WTC11 (cell line): ENCODE measurements at places on chromosomes 4 and X.

DNA sequence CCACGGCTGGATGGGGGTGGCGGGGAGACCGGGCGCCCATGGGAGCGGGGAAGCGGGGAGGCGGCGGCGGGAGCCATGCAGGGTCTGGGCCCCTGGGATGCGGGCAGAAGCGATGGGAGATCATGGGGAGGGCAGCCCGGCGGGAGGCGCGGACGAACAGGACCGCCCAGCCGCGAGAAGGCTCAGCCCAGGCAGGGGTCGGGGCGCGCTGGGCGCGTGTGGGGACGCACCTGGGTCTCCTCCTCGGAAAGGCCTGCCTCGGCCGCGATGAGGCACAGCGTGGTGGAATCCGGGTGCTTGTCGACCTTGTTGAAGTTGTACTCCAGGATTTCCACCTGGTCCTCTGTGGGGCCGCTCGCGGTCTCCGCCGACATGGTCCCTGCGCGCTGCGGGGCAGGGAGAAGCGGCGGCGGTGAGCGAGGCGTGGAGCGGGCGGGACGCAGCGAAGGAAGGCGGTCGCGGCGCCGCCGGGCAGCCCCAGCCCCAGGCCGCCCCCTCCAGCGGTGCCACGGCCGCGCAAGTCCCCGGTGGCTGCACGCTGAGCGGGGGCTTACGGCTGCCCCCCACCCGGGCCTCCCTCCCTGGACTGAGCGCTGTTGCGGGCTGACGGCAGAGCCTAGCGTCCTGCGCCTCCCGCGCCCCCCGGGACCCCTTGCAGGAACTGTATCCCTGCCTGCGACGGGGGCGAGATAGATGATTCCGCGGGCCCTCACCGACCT lies 25.3 kb downstream of the HOPX start:
- peak; percentile 29 for DNase-seq

- no peak for DNase-seq
Measured at GRCh38 chrX:94655180-94655579, 981.2 kb downstream of the FAM133A start.

DNA sequence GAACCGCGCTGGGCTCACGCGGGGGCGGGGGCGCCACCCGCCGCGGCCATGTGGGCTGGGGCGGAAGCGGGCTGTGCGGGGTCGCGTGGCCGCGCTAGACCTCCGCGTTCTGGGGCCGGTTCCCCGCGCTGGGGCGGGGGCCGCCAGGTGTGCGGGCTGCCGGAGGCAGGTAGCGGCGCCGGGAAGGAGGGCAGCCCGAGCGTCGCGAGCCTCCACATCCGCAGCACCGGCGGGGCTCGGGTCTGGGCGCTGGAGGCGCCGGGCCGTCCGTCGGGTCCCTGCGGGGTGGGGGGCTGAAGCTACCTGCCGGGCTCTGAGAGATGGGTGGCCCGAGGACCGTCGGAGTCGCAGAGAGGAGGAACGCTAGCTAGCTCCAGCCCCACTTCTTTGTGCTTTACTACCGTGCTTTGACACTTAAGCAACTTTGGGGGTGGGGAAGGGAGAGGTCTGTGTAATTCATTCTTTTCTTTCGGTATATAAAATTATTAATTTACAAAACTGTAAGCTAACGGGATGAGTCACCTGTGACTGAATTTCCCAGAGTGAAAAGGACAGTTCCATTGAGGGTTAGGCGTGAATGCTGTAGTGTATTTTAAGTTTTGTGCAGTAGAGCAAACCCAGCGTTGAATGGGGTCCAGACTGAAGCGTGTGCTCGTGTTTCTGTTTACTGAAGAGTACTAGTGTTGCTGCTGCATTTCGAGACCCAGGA lies 689 bp downstream of the METAP1 start:
- no peak for DNase-seq

GRCh38 chrX:68750316-68750715 lies 78.5 kb upstream of the EFNB1 start:
- no peak for DNase-seq

GRCh38 chrX:103741879-103742278 lies 31.2 kb downstream of the TMEM31 start:
- DNase-seq, result no peak

- no peak for DNase-seq
Measured at GRCh38 chr4:39494354-39494753, 32.9 kb downstream of the UGDH start.

- no peak for DNase-seq
Measured at GRCh38 chrX:149570668-149571067, 16.6 kb downstream of the MAGEA9B start.

DNA sequence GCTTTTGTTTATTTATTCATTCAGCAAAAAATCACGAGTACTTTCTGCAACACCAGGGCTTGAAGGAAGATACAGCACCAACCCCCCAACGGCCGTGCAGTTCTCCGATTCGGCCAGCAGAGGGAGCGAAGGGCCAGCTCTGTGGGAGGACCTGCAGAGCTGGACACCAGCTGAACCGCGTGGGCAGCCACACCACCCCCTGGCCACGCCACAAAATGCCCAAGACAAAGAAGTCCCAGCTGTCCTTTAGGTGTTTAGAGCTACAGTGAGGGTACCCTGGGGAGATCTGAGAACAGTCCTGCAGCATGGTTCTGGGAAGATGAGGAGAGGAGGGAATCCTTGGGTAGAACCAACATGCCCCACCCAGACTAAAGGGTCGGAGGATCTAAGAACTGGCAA lies 83.1 kb downstream of the RELL1 start:
- peak; percentile 91 for DNase-seq

- no peak for DNase-seq
Measured at GRCh38 chrX:120457766-120458180, 11.3 kb downstream of the LAMP2 start.

- no peak for DNase-seq
Measured at GRCh38 chrX:151896734-151897474, 15.8 kb upstream of the MAGEA4 start.

DNA sequence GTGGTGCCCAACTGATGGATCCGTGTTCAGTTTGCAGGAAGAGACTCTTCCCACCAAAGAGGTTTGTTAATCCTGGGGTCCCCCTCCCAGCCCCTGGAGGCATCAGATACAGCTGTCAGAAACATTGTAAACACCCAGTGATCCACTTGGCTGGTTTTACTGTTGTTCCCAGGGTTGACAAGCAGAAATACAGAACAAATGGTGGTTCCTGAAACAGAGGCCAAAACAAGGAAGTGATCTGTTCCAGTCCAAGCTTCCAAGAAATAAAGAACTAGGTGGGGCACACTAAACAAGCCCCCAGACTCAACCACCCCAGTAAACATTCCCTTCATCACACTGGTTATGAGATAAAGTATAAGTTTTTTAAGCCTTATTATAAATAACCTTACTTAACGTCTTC lies 1.4 kb downstream of the TMLHE start:
- DNase-seq, result no peak

GRCh38 chr4:47271291-47271690 lies 192.2 kb downstream of the COMMD8 start:
- DNase-seq, result no peak
